ENCODE measurements at places on chromosomes 11 and 22. TPM values are rescaled to one million over a fixed set of nuclear protein-coding genes. Genes with fewer than 3 reads are reported as not detected.

DNA sequence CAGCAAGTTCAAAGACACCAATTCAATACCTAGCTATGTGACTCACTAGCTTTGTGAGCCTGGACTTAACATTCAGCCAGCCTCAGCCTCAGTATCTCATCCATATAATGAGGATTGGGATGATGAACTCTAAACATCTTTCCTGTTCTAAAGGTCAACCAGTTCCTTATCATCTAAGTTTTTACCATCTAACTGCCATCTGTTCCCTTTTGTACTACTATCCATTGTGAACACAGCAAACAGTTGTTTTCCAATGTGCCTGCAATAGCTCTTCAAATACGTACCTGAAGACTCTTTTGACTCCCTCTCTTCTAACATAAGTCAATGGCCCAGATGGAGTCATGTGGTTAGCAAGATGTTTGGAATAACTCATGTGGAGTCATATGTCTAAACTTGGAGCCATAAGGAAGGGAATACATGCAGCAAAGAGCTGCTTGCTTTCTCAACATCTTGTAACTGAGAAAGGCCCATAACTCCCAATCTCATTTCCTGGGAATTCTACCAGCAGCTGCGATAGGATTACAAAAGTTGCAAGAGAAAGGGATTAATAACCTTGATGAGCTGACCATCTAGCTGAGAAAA lies 19.4 kb downstream of the SYTL2 start:
- no peak for DNase-seq

GRCh38 chr22:28222976-28223745 lies 304.1 kb upstream of the PITPNB start:
- DNase-seq, result no peak

- DNase-seq, result no peak
Measured at GRCh38 chr11:11373934-11374333, 20.9 kb upstream of the CSNK2A3 start.

DNA sequence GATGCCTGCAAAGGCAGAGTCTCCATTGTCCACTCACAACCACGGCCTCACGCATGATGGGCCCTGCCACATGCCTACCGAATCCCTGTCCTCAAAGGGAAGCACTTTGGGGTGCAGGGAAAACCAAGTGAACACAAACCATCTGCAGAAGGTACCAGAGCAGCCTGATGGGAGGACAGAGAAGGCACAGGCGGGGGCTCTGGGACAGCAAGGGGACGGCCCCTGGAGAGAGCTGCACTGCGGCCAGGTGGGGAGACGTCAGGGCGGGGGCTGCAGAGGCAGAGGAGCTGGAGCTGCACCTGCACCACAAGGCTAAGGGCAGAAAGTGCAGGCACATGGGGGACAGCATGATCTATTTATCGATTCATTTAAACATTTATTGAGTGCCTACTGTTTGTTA lies 1056.0 kb downstream of the TBC1D22A start:
- no peak for DNase-seq

CYP2D6 gene
- polyA plus RNA-seq, result not detected

FOLR2 gene
- not detected for polyA plus RNA-seq

SLC25A18 gene
- not detected for polyA plus RNA-seq

DNA sequence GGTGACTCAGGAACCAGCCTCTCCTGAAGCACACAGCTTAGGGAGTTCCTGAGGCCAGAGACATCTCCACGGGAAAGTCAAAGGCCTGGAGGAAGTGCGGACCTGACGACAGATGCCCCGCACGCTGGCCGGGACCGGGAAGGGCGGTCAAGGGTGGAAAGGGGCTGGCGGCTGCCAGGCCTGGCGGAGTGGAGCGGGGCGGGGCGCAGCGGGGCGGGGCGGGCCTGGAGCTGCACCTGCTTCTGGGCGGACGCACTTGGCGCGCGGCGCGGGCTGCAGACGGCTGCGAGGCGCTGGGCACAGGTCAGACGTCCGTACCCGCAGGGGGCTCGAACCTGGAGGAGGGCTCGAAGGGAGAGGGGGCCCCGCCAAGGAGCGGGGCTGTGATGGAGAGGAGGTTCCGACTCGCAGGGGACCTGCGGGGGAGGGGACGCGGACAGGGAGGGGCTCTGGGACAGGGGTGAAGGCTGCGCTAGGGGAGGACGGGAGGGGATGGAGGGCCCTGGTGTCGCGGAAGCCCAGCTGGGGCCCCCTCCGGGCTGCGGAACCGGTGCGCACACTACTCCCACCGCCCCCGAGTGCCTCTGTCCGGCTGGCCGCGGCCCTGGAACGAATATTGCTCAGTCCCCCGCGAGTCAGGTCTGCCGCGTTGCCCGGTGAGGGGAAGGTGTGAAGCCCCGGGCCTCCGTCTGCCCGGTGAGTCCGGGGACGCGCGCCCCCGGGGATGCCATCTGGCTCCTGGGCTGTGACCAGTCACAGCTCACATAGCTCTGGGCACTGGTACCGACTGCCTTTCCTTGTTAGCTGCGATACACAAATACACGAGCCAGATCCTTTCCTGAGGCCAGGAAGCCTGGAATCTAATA lies at the start of gene TMEM45B:
TMEM45B (plus strand) TSS at position 253 of the 866 bp plus-strand sequence. CDS start 36,635 bp downstream, outside the sequence.
- no peak for DNase-seq

- peak; percentile 72 for DNase-seq
Measured at GRCh38 chr11:121417055-121417551, 35.0 kb upstream of the SORL1 start.

- no peak for DNase-seq
Measured at GRCh38 chr22:27517361-27518155, 284.0 kb downstream of the MN1 start.

ABCC8 gene
- not detected for polyA plus RNA-seq

DNA sequence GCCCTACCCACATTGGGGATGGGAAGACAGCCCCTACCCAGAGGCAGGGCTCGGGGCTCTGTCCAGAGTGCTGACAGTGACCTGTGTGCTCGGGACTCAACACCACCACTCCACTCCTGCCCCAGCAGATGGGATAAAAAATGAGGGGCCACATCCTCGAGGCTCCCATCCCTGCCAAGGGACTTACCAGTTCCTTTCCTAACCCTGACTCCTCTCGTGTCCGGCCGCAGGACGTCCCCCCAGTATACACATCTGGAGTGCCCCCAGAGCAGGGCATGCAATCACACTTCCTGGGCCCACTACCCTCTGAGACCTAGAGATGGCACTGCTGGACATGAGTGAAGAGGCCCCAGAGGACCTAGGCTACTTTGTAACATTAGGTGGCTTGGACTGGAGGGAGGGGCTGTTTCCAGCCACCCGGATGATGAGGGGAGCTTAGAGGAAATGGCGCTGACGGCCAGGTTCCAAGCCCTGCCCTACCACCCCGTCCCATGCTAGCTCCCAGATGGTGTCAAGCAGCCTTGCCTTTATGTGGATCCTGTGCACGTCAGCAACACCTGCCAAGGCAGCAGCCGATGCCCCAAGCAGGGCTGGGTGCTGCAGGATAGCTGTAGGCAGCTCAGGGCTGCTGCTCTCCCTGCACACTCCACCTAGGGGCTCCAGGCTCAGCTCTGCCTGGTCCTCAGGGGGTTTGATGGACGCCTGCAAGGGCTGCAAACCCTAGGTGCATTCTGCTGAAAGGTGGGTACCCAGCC lies 86.6 kb downstream of the DGCR2 start:
- DNase-seq, result no peak

OR51A4 gene
- not detected for polyA plus RNA-seq

SLC6A5 gene
- polyA plus RNA-seq, result not detected

LAMTOR1 gene
- polyA plus RNA-seq, result 181 TPM

CEND1 gene
- not detected for polyA plus RNA-seq

DNA sequence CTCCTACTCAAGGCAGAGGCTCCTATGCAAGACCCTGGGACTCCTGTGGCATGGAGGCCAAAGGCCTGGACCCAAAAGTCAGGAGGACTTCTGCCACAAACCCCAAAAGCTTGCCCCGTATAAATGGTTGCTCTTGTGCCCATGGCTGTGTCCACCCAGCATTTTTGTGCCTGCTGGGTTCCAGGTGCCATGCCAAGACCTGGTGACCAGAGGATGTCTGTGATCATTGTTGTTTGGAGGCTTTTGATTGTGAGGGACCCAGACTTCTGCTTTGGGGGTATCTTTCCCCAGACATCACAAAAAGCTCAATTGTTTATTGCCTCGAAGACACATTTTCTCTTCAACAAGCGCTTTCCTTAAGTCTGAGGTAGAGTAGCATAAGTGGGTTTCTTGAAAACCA lies 35.1 kb downstream of the C22orf31 start:
- no peak for DNase-seq

FADS1 gene
- polyA plus RNA-seq, result 18.7 TPM

GDPD4 gene
- polyA plus RNA-seq, result not detected

DNA sequence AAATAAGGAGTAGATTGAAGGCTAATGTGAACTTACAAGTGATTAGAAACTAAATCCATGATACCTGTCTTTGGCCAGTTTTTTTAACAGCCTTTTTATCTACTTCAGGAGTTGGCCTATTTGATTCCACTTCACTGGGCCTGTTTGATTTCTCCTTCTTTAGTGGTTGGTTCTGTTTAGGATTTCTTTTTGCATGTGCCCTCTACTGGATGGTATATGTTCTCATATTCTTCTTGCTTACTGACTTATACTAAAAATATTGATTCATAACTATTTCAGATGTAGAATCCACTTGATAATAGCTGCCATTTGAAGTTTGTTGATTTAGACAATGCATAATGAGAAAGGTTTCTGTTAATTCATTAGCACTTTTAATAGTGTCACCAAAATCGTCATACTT lies 53.9 kb downstream of the USP47 start:
- DNase-seq, result no peak

- no peak for DNase-seq
Measured at GRCh38 chr22:27772984-27773498, 28.5 kb downstream of the MN1 start.

DNA sequence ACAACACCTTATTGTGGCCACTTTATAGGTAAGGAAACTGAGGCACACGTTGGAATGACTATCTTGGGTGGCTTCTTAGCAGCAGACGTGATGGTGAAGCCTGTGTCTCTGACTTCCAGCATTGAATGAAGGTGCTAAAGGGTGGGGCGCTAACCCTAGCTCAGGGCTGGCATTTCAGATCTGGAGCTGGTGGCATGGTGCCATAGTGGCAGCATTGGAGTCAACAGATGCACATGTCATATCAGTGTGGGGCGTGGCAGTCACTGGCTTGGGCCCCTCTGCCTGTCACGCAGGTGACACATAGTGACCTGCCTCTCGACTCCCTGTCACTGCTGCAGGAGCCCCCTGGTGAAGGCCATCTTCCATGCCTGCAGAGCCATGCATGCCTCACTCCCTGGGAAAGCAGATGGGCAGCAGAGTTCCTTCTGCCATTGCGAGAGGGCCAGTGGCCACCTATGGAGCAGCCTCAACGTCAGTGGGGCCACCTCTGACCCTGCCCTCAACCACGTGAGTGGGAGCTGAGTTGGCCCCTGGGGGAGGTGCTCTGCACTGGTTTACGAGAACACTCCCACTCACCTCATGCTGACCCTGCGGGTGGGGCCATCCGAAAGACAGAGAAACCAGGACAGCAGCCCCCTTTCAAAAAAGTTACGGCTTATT lies 14.8 kb downstream of the SHISA8 start:
- no peak for DNase-seq

GRCh38 chr11:35337136-35337913 lies 82.0 kb downstream of the SLC1A2 start:
- no peak for DNase-seq

GNAZ gene
- polyA plus RNA-seq, result 0.96 TPM

HTR3B gene
- not detected for polyA plus RNA-seq

- DNase-seq, result no peak
Measured at GRCh38 chr11:79727221-79727620, 286.4 kb upstream of the TENM4 start.

- no peak for DNase-seq
Measured at GRCh38 chr11:45647329-45647728, 18.1 kb downstream of the CHST1 start.

SHISAL1 gene
- not detected for polyA plus RNA-seq

BEST1 gene
- 0.64 TPM for polyA plus RNA-seq

GUCY1A2 gene
- not detected for polyA plus RNA-seq

PVALB gene
- polyA plus RNA-seq, result not detected

GRCh38 chr11:8081591-8082250 lies 710 bp downstream of the TUB start:
- no peak for DNase-seq

- DNase-seq, result no peak
Measured at GRCh38 chr22:19665784-19666672, 48.3 kb upstream of the SEPTIN5 start.

GRCh38 chr22:35746946-35747703 lies 29.5 kb downstream of the APOL5 start:
- no peak for DNase-seq

DNA sequence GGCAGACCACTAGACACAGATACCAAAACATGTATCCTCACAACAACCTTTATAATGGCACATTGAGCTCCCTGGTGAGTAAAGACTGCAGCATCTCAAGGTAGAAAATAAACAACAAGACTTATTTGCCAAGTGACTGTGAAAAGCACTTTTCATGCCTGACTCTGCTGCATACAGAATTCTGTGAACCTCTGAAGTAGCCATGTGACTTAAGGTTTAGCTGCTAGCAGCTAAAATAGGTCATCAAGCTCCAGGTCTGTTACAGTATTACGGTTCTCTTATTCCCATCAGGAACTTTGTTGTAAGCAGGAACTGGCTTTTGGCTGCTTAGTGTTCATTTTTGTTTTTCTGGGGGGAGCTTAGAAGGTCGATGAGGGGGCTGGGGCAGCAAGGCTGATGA lies 139.4 kb downstream of the PAX6 start:
- no peak for DNase-seq

DNA sequence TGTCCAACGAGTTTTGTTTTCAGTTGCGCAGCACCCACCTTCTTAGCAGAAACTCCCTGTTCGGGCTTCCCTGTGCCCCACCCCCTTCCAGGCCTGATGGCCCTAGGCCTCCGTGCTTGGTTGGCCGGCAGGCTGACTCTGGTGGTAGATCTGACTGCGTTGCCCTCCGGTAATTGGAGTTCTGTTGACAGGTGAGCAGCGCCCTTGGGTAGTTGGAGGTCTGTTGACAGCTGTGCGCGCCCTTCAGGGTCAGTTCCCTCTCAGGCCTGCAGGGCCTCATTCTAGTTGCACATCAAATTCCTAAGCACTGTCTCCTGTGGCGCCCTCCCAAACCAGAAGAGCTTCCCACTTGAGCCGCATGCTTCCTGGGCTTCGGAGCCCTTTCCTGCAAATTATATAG lies 776 bp downstream of the DGCR6 start:
- DNase-seq, result no peak

Data from immature natural killer cell (primary cell).